Upper lobe of right lung (tissue), 1 donor: ENCODE measurements at places on chromosomes 3 and 15. TPM values are rescaled to one million over a fixed set of nuclear protein-coding genes. Genes with fewer than 3 reads are reported as not detected.

DNA sequence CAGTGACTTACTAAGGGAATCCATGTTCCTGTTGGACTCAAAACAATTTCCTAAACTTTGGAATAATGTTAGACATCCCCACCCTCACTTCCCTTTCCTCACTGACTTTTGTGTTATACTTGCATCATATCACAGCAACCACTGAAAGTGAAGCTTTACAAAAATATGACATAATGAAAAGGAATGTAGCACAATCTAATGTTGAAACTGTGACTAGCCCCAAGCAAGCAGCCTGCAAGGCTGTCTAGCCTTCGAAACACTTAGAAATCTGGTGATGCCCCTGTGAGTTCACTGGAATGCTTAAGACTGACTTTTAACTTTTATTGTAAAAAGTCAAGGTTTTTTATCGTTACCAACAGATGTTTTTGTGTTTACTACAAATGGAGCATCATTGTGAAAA is 203.7 kb upstream of the ZNF385D start:
- DNase-seq, result no peak

- peak; percentile 99 for DNase-seq
These were observed at the start of gene PDCD10 for GRCh38 chr3:167734498-167735232. Gene PDCD10 (minus strand): TSS chr3:167734892. CDS start chr3:167720157, 14,735 bp downstream.

DNA sequence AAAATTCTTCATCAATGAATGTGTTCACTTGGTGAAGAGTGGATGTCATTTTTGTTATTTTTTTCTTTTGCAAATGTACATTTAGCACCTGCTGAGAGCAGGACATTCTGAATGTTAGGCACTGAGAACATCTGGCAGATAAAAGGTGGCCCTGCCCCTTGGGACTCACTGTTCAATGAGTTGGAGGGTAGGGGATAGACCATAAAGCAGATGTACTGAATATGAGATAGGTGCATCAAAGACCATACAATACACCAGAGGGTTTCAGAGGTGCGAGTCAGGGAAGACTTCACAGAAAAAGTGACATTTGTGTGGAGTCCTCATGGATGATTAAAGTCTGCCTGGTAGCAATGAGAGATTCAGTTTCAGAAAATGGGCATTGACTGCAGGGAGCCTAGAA is 34.2 kb downstream of the EEFSEC start:
- DNase-seq, result no peak

GRCh38 chr15:22839046-22839695 is 705 bp downstream of the NIPA2 start:
- DNase-seq, result no peak

- DNase-seq, result no peak
These were observed 42.0 kb downstream of the BFSP2 start for GRCh38 chr3:133441867-133442270.

DNA sequence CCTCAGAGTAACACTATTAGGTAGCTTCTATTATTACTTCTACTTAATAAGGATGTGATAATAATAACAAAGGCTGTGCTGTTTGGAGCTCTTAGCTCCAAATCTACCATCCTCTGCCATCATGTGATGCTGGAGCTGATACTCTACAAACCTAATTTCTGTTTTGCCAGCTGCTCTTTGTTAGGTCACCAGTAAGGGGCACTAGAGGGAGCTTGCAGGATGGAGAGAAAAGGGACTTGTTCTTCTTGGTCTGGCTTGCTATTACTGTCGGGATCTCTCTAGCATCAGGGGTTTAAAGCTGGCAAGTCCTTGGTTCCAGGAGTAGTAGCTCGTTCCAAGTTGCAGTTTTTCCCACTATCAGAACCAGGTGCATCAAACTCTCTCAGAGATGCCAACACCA is 194.9 kb upstream of the KBTBD8 start:
- DNase-seq, result no peak

- no peak for DNase-seq
These were observed 17.3 kb upstream of the STAC start for GRCh38 chr3:36362973-36363372.

- no peak for DNase-seq
These were observed 153.8 kb downstream of the MTHFS start for GRCh38 chr15:79743032-79743431.

DNA sequence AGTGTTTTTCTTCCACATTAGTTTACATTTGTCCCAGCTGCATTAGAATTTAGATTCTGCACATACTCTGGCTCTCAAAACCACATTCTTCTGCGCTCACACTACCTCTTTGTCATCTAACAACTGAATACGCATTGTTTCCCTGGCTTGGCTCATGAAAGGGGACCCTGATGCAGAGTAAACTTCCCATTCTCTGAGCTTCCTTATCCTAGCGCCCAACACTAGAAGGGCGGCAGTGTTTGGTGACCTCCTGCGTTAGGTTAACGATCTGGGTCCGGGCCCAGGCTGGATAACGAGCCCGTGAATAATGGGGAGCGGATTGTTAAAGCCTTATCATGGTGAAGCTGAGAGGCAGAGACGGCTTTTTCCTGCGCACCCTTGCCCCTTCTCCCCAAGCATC is 63.9 kb downstream of the ETV5 start:
- no peak for DNase-seq

DNA sequence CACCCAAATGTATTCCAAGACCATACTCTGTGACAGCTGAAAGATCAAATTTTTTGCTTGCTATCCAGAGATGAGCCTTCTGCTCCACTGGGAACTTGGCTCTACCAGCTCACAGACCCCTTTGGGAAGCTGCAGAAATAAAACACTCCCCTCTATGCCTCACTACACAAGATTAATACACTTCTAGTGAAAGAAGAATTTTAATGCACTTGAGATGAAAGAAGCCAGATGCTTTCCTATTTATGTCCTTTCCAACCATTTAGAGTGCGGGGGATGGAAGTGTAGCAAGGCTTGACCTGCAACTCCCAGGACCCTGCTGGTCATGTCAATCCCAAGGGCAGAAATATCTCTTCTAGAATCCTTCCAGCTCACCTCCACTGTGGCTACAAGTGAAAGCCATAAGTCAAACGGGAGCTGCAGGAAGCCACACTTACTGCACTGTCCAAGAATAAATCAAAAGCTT is 34.7 kb downstream of the ANXA2 start:
- no peak for DNase-seq

DNA sequence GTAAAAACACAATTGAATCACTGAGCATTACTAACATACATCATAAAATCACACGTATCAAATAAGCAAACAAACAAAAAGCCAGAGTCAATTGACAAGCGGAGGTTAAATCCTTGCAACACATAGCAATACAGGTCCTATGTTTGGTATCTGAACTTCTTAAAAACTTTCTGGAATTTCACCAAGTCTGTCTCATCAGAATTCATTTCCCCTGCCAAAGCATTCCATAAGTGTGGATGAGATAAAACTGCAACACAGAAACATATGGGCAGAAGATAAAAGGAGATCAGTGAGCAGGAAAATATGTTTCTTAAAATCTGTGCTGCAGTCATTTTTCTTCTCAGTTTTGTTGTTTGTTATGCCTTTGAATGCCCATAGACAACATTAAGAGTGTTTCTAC is 1155.5 kb downstream of the TBL1XR1 start:
- DNase-seq, result no peak

- no peak for DNase-seq
These were observed 6.9 kb downstream of the SLC6A1 start for GRCh38 chr3:10999221-11000107.

- DNase-seq, result no peak
These were observed at the start of gene LRRFIP2 for GRCh38 chr3:37174532-37175126. Gene LRRFIP2 (minus strand): TSS chr3:37174582. CDS start chr3:37148983, 25,599 bp downstream.

GRCh38 chr3:48435774-48436476 is 4.0 kb downstream of the CCDC51 start:
- peak; percentile 90 for DNase-seq

GRCh38 chr3:195365371-195365770 is 77.4 kb downstream of the ACAP2 start:
- DNase-seq, result no peak

- DNase-seq, result no peak
These were observed 21.0 kb downstream of the THSD4 start for GRCh38 chr15:71136159-71136783.

DNA sequence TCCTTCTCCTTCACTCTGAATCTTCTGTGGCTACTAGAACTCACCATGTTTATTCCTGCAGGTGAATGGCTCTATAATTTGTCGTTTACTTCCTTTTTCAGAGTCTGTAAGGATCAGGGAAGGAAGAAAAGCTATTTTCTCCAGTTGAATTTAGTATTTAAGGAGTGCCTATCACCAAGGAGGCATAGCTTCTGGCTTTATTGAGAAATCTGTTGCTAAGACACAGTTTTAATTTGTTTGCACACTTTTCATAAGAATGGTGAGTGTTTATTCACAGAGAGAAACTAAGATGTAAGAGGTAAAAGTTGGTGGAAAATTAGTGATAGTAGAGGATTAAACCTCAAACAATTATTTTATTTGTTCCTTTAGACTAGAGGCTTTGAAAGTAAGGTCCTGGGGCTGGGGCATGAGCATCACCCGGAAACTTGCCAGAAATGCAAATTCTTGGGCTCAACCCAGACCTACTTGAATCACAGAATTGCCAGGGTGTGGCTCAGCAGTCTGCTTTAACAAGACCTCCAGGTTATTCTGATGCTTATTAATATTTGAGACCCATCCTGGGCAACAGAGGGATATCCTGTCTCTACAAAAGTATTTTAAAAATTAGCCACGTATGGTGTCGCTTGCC is 461.3 kb downstream of the AGBL1 start:
- DNase-seq, result no peak

- DNase-seq, result no peak
These were observed 560 bp upstream of the TTLL13 start for GRCh38 chr15:90248789-90249202.

DNA sequence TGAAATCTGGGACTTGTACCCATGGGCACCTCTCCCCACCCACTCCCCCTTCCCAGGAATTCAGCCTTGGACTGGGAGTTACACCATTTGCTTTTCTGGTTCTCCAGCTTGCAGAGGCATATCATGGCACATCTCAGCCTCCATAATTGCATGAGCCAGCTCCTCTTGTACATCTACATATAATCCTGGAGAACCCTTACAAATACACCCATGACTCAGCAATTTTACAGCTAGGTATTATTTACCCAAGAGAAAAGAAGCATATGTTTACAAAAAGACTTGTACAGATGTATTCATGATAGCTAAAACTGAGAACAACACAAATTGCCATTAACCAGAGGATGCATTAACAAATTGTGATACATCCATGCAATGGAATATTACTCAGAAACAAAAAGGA is 58.4 kb downstream of the RPLP1 start:
- no peak for DNase-seq

DNA sequence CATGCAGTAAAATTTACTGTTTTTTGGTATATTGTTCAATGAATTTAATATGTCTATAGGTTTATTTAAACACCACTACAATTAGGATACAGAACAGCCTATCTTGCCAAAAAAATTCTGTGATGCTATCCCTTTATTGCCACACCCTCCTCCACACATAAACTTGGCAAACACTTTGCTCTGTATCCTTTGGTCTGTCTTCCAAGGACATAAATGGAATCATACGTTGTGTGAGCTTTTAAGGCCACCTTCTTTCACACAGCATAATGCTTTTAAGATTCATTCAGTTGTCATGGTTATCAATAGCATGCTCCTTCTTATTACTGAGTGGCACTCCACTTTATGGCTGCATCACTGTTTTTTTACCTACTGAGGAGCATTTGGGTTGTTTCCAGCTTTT is 71.5 kb downstream of the CERS3 start:
- DNase-seq, result no peak

DNA sequence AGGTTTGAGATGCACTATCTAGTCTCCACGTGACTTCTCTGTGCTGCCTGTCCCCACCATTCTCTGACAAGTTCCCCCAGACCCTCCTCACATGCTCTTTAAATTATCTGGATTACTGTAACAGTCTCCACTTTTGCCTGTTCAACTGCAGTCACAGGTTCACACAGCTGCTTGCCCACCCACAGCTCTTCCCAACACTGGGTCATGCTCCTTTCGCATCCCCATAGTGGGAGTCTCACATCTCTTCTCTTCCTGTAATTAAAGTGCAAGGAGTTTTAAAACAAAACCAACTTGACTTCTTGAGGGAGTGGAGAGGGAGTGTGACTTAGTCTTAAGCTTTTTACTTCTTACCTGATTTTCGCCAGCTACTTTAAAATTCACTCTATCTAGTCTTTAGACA is 178.8 kb downstream of the PLCL2 start:
- DNase-seq, result no peak

GRCh38 chr15:55681631-55682030 is 61.3 kb downstream of the PRTG start:
- DNase-seq, result no peak

DNA sequence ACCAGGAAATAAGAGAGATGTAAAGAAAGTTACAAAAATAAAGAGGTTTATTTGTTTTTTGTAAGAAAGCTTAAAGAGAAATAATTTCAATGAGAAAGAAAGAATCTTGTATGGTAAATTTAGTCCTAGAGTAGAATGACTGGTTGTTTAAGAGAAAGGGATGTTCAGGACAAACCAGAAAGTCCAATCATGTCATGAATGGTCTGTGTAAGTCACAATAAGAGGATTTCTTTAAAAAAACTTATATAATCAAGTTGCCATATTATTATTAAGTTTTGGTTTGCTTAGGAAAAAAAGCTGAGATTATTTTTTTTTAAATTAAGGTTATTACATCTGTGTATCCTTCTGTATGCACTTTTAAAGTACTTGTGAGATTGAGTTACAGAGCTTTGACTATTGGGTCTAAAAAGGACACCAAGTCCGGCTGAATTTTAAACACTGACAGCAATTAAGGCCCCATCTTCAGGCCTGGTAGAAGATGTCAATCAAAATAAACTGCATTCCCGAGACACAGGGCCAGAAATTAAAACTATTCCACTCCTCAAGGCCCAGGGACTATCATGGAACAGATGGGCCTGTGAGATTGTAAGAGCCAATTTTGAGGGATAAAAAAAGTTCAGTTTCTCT is 12.2 kb downstream of the ERICH6 start:
- DNase-seq, result no peak

- no peak for DNase-seq
These were observed 43.7 kb downstream of the NMD3 start for GRCh38 chr3:161264852-161265251.

- no peak for DNase-seq
These were observed 488.9 kb downstream of the GABRG3 start for GRCh38 chr15:27459836-27460235.

GRCh38 chr15:94263341-94264273 is 32.2 kb downstream of the MCTP2 start:
- no peak for DNase-seq

DGKG gene
- 4.7 TPM for total RNA-seq

HSPBAP1 gene
- 15.1 TPM for total RNA-seq

C3orf80 gene
- 1.3 TPM for total RNA-seq

SERPINI2 gene
- total RNA-seq, result not detected

CYP11A1 gene
- total RNA-seq, result 1.1 TPM

DNASE1L3 gene
- 125 TPM for total RNA-seq

PTPRG gene
- total RNA-seq, result 86.7 TPM

NPAP1 gene
- 0.17 TPM for total RNA-seq

SCG3 gene
- 0.17 TPM for total RNA-seq

KCNMB2 gene
- total RNA-seq, result 1.2 TPM

AGBL1 gene
- 6.5 TPM for total RNA-seq

CPN2 gene
- not detected for total RNA-seq

TTC23 gene
- total RNA-seq, result 19.1 TPM

NUDT16 gene
- total RNA-seq, result 47.2 TPM

IFT57 gene
- 135 TPM for total RNA-seq
